Colonic mucosa (tissue), 4 donors: ENCODE measurements at places on chromosomes 7 and 10. TPM values are rescaled to one million over a fixed set of nuclear protein-coding genes. Genes with fewer than 3 reads are reported as not detected.

Gene RFC2
- total RNA-seq = 43.8 TPM

DNA sequence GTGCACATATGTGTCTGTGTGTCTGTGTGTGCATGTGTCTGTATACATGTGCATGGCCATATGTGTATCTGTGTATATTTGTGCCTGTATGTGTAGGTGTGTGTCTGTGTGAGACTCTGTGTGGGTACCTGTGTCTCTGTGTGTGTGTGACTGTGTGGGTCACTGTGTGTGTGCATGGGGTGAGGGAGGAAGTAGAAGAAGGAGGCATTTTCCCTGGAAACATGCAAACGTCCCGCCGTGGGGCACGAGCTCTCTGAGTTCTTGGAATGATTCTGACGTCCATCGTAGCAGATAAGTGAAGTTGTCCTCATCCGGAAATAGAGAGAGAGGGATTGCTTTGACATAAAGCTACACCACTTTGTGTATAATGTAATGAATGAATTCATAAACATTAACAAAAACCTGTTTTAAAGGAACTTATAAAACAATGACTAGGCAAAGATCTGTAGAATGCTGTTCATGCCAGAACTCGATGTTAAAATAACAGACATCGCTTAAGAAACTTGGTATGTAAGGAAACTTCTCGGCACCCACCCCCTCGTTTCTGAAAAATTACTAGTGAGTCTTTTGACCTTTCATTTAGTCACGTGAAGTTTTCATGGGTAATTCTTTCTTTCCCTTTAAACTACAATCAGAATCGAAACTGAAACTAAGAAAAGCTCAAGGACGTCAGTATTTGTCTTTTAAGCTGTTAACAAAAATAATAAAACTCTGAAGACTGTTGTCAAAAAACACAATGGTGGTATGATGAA lies 43.6 kb upstream of the KLF6 start:
- H3K27ac ChIP-seq = peak overlapping the region; percentile 5
- DNase-seq = no peak
- H3K36me3 ChIP-seq = no peaks in the 10 kb centered on the region
- H3K27me3 ChIP-seq = no peaks in the 10 kb centered on the region

DNA sequence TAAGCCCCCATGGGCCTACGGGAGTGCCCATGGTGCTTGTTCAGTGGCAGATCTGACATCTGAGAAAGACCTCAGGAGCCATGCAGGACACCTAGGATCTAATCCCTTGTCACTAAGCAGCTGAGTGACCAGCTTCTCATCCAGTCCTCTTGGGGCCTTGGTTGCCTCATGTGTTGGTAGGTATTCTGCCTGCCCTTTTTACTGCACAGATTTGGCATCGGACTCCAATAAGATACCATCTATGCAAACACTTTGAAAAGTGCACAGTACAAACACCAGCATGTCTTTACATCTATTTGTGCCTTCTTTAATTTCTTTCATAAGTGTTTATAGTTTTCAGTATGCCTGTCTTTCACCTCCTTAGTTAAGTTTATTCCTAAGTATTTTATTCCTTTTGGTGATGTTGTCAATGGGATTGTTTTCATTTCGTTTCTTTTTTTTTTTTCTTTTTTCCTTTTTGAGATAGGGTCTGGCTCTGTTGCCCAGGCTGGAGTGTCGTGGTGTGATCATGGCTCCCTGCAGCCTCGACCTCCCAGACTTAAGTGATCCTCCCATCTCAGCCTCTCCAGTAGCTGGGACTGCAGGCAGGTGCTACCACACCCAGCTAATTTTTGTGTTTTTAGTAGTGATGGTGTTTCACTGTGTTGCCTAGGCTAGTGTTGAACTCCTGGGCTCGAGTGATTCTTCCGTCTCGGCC lies 10.4 kb downstream of the STOX1 start:
- H3K4me1 ChIP-seq = no peaks in the 10 kb centered on the region
- DNase-seq = no peak
- no peak overlapping the region for H3K4me3 ChIP-seq
- H3K27me3 ChIP-seq = no peaks in the 10 kb centered on the region
- no peak overlapping the region for H3K27ac ChIP-seq

DNA sequence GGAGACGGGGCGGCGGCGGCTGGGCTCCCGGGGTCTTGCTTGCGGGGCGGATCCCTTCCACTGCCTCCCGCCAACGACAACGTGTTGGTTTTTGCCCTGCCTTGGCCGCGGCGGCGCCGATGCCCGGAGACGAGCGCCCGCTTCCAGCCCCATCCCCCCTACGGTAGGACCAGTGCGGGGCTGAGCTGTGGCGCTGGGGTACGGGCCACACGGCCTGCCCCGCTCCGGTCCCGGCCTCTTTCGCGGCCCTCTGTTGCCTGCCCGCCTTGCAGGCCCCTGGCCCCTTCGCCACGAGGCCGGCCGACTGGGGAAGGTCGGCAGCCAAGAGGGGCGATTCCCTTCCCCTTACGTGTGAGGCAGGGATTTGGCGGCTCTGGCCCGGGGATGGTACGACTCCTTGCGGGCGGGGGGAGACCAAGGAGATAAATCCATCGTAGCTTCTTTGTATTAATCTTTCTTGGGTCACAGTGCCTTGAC lies 488 bp downstream of the EIF4H start:
- peak; percentile 51 for DNase-seq
- no peaks in the 10 kb centered on the region for H3K27me3 ChIP-seq
- peak overlapping the region; percentile 94 for H3K4me3 ChIP-seq
- H3K4me1 ChIP-seq = peaks cover 17% of the 10 kb centered on the region

Gene PDLIM1
- 246 TPM for total RNA-seq
